Psoas muscle (tissue), 8 donors: ENCODE measurements at places on chromosomes 5 and 9. TPM values are rescaled to one million over a fixed set of nuclear protein-coding genes. Genes with fewer than 3 reads are reported as not detected.

- DNase-seq = no peak
Observed at GRCh38 chr5:177111720-177112394, 21.7 kb upstream of the NSD1 start.

DNA sequence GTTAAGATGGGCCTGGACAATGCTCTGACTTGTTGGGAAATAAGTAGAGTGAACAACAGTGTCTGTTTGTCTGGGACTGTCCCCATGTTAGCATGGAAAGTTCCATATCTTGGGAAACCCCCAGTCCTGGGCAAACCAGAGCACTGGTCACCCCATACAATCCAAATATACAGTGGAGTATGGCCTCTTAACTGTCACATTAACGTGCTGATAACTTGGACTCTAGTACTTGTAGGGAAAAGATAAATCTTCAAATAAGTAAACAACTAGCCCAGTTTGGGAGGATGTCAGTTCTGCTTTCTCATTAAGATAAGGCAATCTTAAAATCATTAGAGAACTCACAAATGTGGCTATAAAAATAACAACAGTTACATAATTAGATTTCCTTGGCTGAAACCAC is 47.6 kb upstream of the JAK2 start:
- no peak for DNase-seq

DNA sequence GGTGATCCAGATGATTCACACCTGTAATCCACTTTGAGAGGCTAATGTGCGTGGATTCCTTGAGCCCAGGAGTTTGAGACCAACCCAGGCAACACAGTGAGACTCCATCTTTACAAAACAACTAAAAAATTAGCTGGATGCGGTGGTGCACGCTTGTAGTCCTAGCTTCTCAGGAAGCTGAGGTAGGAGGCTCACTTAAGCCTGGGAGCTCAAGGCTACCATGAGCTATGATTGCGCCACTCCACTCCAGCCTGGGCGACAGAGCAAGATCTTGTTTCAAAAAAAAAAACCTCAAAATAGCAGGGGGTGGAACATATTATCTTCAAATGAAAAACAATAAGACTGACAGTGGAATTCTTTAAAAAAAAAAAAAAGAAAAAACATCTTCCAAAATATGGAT is 59.0 kb downstream of the PCDHGC5 start:
- no peak for DNase-seq

Gene RLN1
- total RNA-seq = not detected

DNA sequence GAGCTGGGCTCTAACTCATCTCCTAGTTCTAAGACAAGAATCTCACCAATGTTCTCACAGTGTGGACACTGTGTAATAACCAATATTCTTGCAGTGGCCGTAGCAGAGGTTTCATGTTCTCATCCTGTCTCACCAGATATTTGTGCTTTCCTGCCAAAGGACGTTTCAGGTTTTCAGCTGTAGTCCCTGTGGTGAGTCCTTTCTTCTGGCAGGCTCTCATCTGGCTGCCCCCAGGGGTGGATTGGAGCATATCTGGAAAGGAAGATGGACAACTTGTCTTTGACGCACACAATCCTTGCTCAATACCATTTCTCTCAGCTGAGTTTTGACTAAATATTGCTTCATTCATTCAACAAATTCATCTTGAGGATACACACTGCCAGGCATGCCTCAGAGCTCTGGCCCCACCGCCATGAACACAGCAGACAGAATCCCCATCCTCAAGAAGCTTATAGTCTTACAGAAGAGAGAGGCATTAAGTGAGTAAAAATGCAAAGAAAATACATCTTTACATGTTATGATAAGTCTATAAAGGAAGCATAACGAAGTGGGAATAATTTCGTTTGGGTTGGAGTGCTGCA is 33.8 kb upstream of the NEURL1B start:
- peak; percentile 53 for DNase-seq

DNA sequence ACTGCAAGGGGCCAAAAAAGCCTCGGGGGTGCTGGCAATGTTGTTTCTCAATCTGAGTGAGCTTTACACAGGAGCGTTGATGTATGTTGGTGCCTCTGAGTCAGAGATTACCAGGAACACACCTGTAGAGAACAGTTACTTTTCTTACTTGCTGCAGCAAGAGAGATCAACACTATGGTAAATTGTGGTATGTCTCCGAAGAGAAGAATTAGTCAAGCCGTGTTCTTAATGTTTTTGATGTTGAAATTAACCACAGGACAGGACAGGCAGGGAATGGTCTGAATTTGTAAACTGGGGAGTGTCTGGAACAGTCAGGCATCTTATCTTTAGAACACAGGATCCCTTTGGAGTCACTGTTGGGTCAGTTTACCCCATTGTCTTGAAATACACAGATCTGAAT is 285.7 kb downstream of the DNAH5 start:
- no peak for DNase-seq

Gene ALAD
- 13.1 TPM for total RNA-seq

- DNase-seq = no peak
Observed at GRCh38 chr5:57441557-57441956, 41.1 kb downstream of the ACTBL2 start.

DNA sequence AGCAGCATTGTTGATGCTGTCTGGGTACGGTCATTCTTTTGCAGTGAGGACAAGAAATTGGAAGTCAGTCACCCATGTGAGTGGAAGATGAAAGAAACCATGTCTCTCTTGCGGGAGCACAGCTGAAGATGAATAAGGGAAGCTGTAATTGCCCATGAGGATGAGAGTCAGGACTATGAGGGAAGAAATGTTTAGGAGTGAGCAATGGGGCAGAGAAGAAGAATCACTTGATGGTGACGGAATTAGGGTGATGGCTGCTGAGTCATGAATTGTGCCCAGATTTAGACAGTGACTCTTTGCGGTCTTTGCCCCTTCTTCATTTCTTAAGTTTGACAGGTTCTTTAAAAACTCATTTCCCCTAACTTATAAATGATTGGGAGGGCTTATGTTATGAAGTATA is 183.3 kb downstream of the MAST4 start:
- DNase-seq = no peak

GRCh38 chr9:93119703-93119952 is 14.4 kb downstream of the NINJ1 start:
- no peak for DNase-seq

DNA sequence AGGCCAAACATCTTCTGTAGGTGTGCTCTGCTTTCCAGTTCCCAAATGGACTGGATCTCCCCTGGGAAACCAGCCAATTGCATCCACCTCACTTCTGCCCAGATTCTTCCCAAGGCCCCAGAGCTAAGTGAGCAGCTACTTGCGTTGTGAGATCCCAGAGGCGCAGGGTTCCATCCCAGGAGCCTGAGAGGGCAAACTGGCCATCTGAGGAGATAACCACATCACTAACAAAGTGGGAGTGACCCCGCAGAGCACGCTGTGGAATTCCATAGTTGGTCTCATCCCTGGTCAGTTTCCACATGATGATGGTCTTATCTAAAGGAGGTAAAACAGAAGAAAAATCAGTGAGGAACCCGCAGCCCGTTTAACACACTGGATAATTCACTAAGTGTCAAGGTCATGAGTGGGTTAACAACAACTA is 1.7 kb downstream of the RACK1 start:
- DNase-seq = no peak

GRCh38 chr9:11962327-11962726 is 730.9 kb upstream of the TYRP1 start:
- no peak for DNase-seq
